Islet precursor cell (in vitro differentiated cells): ENCODE measurements at places on chromosomes 5 and 9.

DNA sequence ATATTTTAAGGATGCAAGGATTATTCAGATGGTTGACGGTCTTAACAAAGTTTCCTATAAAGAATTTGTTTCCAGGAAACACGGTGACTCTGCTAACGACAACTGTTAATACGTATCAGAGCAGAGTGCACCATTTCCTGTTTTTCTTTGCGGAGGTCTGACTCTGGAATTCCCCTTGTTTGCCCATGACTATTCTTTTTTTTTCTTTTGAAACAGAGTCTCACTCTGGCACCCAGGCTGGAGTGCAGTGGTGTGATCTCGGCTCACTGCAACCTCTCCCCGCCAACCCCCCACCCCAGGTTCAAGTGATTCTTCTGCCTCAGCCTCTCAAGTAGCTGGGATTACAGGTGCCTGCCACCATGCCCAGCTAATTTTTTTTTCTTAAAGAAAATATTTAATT lies 115.9 kb downstream of the CDC42SE2 start:
- DNase-seq: no peak

DNA sequence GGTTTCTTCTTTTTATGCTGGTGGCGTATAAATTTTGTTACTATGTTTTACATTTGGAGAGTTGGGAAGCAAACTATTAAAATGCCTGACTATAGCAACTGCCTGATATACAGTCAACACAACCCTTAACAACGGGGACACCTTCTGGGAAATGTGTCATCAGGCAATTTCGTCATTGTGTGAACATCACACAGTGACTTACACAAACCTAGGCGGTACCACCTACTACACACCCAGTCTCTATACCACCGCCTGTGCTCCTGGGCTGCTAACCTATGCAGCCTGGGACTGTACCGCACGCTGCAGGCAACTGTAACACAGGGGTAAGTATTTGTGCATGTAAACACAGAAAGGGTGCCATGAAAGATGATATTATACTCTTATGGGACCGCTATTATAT lies 1.3 kb upstream of the CDHR2 start:
- no peak for DNase-seq

DNA sequence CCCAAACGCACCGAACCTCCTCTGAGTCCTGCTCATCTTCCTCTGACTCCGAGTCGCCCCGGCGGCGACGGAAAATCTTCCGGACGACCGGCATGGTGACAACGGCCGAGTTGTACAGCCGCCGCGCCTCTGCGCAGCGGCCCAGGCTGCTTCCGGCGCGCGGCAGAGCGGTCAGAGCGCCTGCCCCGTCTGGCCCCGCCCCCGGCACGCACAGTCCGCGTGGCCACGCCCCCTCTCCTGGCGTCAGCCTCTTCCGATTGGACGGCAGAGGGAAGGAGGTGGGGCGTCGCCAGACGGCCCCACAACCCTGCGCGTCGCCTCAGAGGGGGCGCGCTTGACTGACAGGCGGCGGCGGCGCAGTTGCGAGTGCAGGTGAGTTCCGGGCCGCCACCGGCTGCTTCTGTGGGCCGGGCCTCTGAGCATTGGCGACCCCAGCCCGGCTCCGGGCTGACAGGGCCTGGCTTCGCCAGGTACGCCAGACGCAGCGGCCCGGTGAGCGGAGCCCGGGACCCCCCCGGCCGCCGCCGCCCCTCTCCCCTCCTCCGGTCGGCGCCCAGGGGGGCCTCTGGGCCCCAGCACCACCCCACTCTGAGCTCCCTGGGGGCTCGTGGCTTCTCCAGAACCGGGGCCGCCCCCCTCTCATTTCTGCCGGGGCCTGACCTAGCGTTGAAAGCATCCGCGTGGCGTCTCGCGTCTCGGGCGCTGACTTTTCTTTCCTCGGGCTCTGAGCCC lies at the start of the genes C9orf78 and USP20:
Gene C9orf78 (minus strand): TSS at position 148 of the 732 bp plus-strand sequence. CDS start 54 bp downstream, at position 94.
Gene USP20 (plus strand): TSS at position 331 of the 732 bp plus-strand sequence. CDS start 17,098 bp downstream, outside the sequence.
- DNase-seq: peak; percentile 97

- no peak for DNase-seq
These were observed 20.2 kb downstream of the GRAMD2B start for GRCh38 chr5:126443374-126443851.

GRCh38 chr5:915946-916345 lies 23.3 kb downstream of the TRIP13 start:
- DNase-seq: no peak

- DNase-seq: peak; percentile 90
These were observed 29.2 kb downstream of the NR2F1 start for GRCh38 chr5:93611976-93612854.

GRCh38 chr9:16794871-16795639 lies 75.4 kb downstream of the BNC2 start:
- DNase-seq: peak; percentile 81

- peak; percentile 76 for DNase-seq
These were observed at the start of gene TBC1D9B for GRCh38 chr5:179907556-179908324. Gene TBC1D9B, minus strand, starts transcription at chr5:179907897. Its CDS starts 76 bp downstream, at chr5:179907821.

DNA sequence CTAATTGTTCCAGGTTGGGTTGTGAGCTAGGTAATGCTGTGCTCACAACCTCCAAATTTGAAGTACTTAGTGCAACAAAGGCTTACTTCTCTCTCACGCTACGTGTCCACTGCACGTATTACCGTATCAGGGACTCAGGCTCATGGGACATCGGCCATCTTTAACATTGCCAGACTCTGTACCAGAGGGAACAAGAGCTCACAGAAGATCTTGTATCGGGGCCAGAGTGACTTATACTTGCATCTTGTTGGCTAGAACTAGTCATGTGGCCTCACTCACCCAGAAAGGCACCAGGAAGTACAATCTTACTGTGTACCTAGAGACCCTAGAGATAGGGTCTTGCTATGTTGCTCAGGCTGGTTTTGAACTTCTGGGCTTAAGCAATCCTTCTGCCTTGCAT lies 81.1 kb upstream of the KLF9 start:
- no peak for DNase-seq

GRCh38 chr9:89532478-89532877 lies 34.6 kb upstream of the SEMA4D start:
- no peak for DNase-seq

- no peak for DNase-seq
These were observed 198.1 kb downstream of the ROR2 start for GRCh38 chr9:91751922-91752321.

- peak; percentile 58 for DNase-seq
These were observed 86.6 kb downstream of the MAMDC2 start for GRCh38 chr9:70130266-70130665.

GRCh38 chr9:90774071-90774470 lies 27.5 kb upstream of the SYK start:
- no peak for DNase-seq

DNA sequence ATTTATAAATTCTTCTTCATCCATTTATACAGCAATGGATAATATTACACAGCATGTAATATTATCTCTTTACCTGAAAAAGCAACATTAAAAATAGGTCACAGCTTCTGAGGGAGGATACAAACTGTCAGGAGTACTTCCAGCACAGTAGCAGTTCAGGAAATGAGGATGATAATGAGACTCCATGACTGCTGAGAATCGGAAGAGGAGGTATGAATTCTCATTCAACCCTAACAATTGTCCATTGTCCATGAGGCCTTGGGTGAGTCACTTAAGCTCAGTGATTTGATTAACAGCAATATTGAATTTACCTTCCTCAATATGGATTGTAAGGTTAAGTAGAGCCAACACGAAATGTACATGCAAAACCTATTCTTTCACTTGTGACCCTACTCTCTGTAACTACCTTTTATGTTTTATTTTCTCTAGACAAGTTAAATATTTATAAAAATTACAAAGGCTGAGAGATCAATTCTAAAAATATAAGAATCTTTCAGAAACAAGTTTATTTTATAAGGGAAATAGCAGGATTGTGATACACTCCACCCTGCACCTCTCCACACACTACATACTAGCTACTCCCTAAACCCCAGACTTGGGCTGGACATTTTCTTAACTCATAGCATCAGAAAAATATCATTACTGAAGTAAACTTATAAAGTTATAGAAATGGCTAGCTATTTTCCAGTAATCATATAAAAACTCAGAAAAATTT lies 159.1 kb upstream of the ACOT12 start:
- no peak for DNase-seq

- DNase-seq: no peak
These were observed 244.5 kb downstream of the ZSWIM6 start for GRCh38 chr5:61576556-61576955.

GRCh38 chr5:132391870-132392269 lies 22.4 kb downstream of the SLC22A5 start:
- DNase-seq: no peak

DNA sequence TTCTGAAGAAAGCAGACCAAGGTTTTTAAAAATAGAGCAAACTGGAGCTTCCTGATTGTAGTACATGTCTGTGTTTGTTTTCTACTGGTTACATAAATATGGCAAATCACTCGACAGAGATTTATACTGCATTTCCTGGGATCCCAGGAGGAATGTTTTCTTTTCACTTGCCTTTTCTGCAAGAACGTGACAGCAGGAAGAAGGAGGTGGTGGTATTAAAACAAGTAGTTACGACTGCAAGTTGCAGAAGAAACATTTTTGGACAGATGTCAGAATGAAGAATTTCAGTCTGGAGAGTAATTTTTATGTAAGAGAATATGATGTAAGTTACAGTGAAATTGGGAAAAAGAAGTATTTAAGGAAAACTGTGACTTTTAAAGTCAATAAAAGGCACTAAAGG lies 253.7 kb upstream of the NFIL3 start:
- no peak for DNase-seq

- DNase-seq: no peak
These were observed 91.1 kb downstream of the TLR4 start for GRCh38 chr9:117795271-117795670.

- no peak for DNase-seq
These were observed 18.0 kb downstream of the RXRA start for GRCh38 chr9:134344068-134344799.

DNA sequence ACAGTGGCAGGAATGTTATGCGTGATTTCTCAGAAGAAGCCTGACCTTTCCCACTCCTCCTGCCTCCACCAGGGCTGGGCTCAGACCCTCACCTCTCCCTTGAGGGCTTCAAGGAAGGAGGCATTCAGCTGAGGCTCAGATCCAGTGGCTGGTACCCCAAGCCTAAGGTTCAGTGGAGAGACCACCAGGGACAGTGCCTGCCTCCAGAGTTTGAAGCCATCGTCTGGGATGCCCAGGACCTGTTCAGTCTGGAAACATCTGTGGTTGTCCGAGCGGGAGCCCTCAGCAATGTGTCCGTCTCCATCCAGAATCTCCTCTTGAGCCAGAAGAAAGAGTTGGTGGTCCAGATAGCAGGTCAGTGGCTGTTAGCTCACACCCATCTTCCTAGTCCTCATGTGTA lies 9.9 kb downstream of the BTNL9 start:
- DNase-seq: no peak

GRCh38 chr5:134500699-134501430 lies 24.6 kb upstream of the JADE2 start:
- peak; percentile 12 for DNase-seq

DNA sequence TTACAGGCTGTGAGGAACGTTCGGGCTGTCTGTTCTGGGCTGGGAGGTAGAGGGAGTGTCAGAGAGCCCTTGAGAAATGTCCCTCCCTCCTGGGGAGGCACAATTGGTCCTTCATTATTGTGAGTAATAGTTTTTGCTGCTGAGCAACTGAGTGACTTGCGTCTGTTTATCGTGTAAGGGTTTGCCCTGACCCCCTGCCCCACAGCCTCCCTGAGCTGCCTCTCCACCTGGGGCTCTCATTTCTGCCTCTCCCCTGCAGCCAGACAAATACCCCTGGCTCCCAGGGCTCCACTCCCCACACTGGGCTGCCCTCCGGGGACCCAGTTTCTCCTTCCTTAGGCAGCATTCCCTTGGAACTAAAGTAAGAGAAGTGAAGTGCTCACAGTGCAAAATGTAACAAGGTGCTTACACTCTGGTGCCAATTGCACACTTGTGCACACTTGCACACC lies 174.9 kb upstream of the MVB12B start:
- DNase-seq: peak; percentile 59

- DNase-seq: peak; percentile 54
These were observed 90.2 kb upstream of the FAM174A start for GRCh38 chr5:100444961-100445360.

DNA sequence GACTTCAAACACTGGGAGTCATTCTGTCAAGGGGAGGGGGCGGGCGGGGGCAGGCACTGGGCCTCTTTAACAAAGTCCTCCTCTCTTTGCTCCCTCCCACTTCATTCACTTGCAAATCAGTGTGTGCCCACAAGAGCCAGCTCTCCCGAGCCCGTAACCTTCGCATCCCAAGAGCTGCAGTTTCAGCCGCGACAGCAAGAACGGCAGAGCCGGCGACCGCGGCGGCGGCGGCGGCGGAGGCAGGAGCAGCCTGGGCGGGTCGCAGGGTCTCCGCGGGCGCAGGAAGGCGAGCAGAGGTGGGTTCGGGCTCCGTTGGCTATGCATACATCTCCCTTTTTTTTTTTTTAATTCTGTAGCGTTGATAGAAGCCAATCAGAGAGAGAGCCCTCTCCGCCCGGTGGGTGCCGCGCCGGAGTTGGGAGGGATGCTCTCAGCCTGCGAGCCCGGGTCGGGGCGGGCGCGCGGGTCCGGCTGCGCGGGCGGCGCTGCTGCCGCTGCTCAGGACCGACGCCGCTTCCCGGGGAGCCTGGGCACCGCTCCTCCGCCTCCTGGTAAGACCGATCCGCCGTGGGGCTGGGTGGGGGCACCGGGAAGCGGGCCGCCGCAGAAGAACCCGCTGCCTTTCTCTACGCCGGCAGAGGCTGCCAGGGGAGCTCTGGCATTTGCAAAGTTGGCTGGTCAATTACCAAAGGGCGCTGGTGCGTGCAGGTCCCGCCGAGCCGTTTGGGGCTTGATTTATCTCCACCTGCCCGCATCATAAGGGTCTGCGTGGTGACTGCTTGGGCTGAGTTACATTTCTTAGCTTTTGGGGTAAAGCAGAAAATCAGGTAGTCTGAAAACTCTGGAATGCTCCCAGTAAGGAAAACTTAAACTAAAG lies at the start of gene CDH6:
Gene CDH6 (plus strand): TSS at position 96 of the 877 bp plus-strand sequence. CDS start 73,788 bp downstream, outside the sequence.
- peak; percentile 88 for DNase-seq

DNA sequence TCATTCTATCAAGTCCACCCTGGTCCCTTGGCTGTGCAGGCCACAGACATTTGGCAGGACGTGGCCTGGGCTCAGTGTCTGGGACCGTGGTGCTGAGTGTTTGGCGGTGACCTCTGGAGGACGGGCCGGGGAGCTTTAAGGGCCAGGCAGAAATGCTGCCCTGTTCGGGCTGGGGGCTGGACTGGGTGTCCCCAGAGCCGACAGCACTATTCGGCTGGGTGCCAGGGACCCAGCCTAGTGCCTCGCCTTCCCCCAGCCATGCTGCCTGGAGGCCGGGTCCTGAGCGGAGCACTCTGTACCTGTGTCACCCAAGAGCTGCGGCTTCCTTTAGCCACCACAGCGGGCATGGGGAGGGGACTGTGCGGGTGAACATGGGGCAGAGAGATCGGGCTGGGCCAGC lies 40.4 kb downstream of the COL5A1 start:
- no peak for DNase-seq
